ENCODE measurements at places on chromosomes 2 and 18.

- no peak for DNase-seq
Observed at GRCh38 chr2:123453046-123453700, 571.9 kb upstream of the CNTNAP5 start.

- DNase-seq, result no peak
Observed at GRCh38 chr2:222193328-222193983, 105.3 kb downstream of the PAX3 start.

DNA sequence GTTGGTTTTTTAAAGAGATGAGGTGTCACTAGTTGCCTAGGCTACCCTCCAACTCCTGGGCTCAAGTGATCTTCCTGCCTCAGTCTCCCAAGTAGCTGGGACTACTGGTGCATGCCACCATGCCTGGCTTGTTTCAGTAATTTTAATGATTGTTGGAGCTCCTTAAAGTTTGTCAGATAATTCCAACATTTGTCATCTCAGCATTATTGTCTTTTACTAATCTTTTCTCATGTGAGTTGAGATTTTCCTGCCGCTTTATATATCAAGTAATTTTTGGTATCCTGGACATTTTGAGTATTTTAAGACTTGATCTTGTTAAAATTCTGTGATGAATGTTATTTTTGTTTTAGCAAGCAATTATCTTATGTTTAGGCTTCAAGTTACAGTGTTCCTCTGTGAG is 108.6 kb downstream of the OTX1 start:
- DNase-seq, result no peak

GRCh38 chr2:4765787-4766530 is 926.2 kb upstream of the SOX11 start:
- no peak for DNase-seq

DNA sequence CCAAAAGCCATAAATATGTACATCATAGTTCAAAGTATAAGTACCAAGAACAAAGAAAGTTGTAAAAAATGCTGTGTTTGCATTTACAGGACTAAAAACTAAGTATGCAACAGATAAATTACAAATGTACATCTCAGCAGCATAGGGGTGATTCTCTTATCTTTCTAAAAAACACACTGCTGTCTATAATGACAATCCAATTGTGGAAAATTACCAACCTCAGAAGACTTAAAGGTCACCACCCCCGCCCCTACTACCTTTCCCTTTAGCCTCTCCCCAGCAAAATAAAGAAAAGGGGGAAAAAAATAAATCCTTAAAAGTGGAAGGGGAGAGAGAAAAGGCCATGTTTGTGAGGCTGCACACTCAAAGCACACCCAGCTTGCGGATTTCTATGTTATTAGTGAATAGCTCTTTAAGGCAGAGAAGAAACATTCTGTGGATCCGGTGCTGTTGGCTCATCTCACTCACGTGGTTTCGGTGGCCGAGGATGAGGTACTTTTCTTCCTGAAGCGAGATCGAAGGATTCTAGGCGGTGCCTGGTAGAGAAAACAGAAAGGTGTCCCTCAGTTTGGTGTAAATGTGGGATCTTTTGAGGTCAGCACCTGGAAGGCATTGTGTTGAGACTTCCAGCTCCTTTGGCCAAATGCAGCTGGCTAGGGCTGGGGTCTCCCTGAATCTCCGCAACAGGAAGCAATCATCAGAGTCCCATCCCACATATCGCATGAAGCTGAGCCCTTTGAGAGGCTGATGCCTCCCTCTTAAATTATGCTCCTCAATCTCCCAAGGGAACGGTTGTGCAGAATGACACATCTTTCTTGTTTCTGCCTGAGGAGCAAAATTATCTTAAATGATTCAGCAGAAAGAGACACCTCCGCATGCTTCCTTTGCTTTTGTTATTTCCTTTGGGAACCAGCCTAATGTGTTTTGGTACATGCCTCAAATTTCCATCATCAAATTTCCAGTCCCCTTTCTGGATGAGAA is 17.6 kb downstream of the MRPL35 start:
- DNase-seq, result no peak

GRCh38 chr18:62030091-62030985 is 137.5 kb upstream of the RNF152 start:
- no peak for DNase-seq

DNA sequence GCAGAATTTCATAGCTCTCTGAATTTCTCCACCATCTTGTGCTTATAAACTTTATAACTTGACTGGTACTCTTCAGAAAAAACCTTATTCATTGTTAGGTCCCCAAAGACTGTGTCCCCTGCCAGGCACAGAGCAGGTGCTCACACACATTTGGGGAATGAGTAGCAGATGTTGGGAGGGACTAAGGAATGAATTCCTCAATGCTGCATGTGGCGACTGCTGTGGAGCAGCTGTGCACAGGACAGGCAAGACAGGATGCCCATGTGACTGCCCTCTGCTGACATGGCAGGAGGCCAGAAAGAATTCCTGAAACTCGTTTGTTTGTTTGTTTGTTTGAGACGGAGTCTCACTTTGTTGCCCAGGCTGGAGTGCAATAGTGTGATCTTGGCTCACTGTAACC is 122.3 kb upstream of the ITGA6 start:
- no peak for DNase-seq

- DNase-seq, result no peak
Observed at GRCh38 chr2:15985531-15985930, 45.2 kb downstream of the MYCN start.

DNA sequence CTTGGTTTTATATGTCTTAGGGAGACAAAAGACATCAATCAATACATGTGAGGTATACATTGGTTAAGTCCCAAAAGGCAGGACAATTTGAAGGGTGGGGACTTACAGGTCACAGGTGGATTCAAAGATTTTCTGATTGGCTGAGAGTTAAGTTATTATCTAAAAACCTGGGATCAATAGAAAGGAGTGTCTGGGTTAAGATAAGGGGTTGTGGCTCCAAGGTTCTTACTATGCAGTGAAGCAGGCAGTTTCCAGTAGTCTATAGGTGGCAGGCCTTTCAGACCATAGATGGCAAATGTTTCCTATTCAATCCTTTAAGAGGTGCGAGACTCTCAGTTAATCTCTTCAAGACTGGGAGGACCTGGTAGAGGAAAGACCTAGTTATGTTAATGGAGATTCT is 42.1 kb upstream of the NEB start:
- DNase-seq, result no peak

GRCh38 chr2:29405266-29405665 is 290.1 kb downstream of the CLIP4 start:
- no peak for DNase-seq

Data from HAP-1 (cell line).